ENCODE measurements at places on chromosomes 5 and 9.

DNA sequence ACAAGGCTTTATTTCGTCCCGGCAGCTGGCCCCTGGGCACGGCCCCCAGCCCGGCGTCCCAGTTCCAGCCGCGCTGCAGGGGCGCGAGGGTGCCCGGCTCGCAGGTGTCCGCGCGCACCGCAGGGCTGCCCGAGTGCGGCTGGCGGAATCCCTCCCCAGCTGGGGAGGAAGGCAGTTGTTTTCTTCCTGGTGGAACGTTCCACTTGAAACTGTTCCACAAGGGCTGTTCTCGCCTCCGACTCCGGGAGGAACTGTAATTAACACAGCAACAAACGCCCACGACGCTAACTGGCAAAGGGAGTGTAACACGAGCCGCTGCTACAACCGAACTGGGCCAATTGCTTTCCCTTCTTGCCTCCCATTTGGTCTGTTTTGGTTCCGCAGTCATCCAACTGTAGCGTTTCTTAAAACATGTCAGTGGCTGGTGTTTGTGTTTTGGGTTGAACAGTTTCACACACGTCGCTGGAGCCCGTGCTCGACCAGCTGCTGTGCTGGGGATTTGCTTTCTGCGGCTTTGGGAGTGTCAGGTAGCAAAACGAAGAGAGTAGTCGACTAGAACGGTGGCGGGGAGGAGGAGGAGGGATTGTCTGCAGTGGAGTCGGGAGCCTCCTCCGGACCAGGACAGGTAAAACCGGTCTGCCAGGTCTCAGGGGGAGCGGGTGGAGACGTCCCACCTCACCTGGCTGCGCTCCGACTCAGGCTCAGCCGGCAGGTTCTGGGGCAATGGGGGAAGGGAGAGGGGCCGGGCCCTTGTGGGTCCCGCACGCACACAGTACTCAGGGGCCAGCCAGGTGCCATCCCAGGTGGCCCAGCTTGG is 131.6 kb upstream of the NIPBL start:
- peak; percentile 58 for DNase-seq

GRCh38 chr9:129702589-129703520 is 37.4 kb downstream of the PRRX2 start:
- DNase-seq, result peak; percentile 93

GRCh38 chr5:113117543-113118115 is 141.0 kb downstream of the DCP2 start:
- no peak for DNase-seq

- no peak for DNase-seq
These were observed 9.1 kb upstream of the ANXA2R start for GRCh38 chr5:43049236-43049635.

DNA sequence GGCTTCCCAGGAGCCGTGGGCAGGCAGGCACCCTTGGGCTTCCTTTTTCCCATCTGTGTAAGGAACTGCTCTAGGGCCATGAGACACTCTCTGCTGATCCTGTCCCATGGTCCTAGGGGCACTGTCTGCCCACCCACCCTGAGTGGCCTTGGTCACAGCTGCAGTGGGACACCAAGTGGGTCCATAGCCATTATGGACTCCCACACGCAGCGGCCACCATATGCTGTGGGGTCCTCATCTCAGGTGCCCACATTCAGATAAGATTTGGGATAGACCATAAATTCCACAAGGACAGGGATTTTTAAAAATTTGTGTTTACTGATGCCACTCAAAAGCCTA is 180.8 kb downstream of the AUH start:
- DNase-seq, result no peak

- no peak for DNase-seq
These were observed 172.2 kb upstream of the ZNF608 start for GRCh38 chr5:124918618-124919017.

- no peak for DNase-seq
These were observed 241.4 kb upstream of the ZNF462 start for GRCh38 chr9:106621313-106622163.

GRCh38 chr9:106846857-106847256 is 16.1 kb upstream of the ZNF462 start:
- DNase-seq, result peak; percentile 73

- no peak for DNase-seq
These were observed 505.1 kb upstream of the DMAC1 start for GRCh38 chr9:8304720-8305119.

- DNase-seq, result no peak
These were observed 938 bp downstream of the LPAR1 start for GRCh38 chr9:111037356-111037707.

GRCh38 chr5:35850967-35851680 is 5.6 kb upstream of the IL7R start:
- no peak for DNase-seq

DNA sequence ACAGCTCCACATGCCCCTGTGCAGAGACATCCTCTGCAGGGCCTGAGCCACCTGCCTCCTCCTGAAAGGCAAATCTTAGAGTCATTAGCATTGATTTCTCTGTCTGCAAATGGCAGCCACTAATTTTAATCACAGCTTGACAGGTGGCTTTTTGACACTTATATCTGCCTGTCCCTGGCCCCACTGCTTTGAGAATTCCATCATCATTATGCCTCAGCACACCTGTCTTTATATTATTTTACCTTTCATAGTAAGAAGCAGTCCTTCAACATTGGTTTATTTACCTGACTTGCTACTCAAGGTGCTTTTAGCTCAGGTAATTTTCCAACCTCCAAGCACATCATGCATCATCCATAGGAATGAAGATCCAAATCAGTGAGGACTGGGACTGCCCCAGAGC is 451.3 kb downstream of the MTRR start:
- no peak for DNase-seq

DNA sequence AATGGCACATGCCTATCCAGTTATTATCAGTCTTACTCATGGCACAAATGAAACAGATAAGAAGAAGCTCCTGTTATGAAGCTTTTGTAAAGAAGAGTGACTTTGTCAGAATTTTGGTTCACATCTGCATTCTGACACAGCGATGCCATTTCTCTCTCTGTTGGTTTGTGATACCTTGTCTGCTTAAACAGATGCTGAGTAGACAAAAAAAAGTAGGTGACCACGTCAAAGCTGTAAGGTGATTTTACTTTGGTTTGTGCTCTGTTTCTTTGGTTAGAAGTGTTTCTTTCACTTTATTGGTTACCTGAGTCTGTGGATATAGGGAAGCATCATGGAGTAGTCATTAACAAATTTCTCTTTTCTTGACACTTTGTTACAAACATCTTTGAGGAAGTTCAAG is 422.3 kb upstream of the ADAMTSL1 start:
- DNase-seq, result no peak

Measured in foreskin fibroblast (primary cell).